ENCODE measurements at places on chromosomes 2 and 18.

DNA sequence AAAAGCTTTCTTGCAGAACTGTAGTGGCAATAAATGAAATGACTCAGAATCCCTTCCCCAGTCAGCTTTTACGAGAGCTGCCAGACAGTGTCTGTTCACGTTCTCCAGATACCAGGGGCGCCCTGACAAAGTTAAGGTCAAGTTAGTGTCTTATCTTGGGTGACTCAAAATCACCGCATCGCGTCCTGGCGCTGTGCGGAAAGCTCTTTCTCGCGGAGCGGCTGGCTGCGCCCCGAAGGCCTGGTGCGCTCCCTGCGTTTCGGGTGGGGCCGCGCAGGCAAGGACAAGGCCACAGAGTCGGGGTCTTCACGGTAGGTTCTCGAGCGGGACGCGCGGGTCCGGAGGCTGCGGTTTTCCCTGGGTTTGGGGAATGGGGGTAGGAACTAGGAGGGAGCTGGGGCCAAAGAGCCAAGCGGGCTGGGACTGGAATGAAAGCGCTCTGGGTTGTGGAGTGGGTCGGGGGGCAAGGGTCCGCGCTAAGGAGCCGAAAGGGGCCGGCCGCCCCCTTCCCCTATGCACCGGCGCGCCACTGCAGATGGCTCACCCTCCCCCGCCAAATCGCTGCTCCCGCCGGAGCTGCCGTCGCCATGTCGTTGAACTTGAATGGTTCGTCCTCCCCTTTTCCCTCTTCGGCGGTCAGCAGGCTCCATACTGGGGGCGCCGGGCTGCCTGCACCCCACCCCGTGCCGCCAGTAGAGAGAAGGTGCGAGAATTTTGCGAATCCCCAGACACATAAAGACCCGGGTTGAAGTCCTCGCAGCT lies 2.6 kb upstream of the HOXD11 start:
- no peak for DNase-seq

- no peak for DNase-seq
Observed at GRCh38 chr2:20027260-20027677, 14.8 kb upstream of the MATN3 start.

DNA sequence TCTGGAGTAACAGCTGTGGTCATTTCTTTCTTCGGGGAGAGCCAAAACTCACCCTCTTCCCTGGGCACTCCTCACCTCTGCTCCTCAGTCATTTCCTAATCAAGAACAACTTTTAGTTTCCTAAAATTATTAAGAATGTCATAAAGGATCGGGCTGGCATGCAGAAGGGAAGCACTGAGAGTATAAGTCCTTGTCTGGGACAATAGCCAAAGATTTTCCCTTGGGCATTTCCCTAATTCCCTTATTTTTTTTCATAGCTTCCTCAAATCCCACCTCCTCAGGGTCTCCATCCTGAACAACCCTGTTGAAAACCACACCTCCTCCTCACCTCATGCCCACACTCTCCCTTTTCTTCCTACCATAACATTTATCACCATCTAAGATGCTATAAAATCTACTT lies 115.0 kb downstream of the MREG start:
- no peak for DNase-seq

- DNase-seq = no peak
Observed at GRCh38 chr18:13809043-13809430, 14.9 kb upstream of the MC5R start.

DNA sequence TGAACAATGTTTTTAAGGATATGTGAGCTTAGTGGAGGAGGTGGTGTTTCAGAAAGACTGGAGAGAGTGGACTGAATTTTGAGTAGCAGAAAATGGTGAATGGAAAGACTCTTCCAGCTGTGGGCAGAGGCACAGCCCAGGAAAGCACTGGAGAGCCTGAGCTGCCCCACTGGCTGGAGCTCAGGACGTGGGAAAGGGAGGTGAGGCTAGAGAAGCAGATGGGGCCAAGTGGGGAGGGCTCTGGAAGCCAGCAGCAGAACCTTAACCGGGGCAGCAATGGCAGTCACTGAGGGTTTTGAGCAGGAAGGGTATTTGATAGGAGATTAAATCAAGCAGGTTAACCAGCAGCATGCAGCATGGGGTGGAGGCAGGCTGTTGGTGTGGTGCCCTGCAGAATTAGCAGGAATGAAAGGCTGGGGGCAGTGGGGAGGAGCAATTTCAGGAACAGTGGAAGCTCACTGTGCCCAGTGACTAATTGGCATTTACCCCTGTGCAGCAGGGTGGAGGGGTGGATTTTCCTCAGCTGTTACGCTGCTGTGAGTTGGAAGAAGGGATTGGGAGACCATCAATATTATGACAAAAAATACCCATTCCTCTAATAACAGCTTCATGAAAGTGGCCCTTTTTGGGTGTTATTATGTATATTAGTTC lies 136.2 kb downstream of the CERS6 start:
- DNase-seq = no peak

GRCh38 chr2:229343661-229344060 lies 72.6 kb upstream of the PID1 start:
- DNase-seq = no peak

- no peak for DNase-seq
Observed at GRCh38 chr18:44805643-44806042, 125.0 kb downstream of the SETBP1 start.

DNA sequence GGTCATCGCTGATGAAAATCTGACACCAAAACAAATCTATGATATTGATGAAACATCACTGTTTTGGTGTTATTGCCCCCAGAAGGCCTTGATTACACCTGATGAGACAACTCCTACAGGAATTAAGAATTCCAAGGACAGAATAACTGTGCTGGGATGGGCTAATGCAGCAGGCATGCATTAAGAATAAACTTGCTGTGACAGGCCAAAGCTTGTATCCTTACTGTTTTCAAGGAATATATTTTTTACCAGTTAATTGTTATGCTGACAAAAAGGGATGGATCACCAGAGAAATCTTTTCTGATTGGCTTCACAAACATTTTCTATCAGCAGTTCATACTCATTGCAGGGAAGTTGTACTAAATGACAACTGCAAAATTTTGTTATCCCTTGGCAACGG lies 278.2 kb downstream of the IKZF2 start:
- no peak for DNase-seq

DNA sequence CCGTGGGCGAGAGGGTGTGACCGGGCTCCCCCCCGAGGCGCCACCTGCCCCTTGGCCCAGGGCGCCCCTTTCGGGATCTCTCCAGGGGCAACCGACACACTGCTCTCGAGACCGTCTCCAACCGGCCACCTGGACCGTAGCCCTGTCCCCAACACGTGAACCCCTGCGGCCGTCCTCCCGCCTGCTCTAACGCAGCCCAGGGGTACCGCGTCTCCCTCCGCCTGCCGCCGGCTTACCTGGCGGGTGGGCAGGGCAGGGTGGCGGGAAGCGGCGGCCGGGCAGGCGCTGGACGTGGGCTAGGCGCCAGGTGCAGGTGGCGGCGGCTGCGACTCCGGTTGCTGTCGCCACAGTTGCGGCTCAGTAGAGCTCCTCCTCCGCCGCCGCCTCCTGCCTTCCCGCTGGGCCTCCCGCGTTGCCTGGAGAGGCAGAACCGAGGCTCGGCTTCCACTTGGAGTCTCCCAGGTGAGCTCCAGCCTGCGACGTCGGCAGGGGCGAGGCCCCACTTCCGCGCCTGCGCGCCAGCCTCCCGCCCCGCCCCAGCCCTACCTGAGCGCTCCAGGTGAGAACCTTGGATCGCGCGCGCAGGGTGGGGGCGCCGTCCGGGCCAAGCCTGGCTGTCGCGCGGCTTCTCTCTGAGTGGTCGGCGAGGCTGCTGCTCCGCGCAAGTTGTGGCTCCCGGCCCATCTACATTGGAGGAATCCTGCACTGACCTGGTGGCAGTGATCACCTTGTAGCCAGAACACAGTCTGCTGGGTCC lies at the start of gene GALNT3:
Gene GALNT3, minus strand, starts transcription at position 469 of the 757 bp plus-strand sequence. CDS start 23,547 bp downstream, outside the sequence.
- DNase-seq = peak; percentile 31

GRCh38 chr2:134008837-134009236 lies 245.0 kb upstream of the MGAT5 start:
- no peak for DNase-seq

DNA sequence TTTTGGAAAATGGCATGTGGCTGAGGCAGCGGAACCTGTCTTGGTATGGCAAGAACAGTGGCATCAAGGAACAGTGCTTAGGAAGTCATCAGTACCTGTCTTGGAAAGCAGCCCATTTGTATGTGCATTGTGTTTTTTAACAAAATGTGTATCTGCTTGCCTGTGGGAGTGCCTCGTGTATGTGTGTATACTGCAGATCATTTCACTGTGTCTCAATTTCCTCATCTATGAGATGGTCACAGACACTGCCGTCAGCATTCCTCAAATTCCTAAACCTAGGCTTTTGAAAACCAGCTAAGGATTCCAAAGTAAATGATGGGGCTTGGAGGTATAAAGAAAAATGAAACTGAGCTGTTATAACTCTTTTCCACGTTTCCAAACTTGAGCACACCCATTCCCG lies 441.3 kb downstream of the RND3 start:
- no peak for DNase-seq

DNA sequence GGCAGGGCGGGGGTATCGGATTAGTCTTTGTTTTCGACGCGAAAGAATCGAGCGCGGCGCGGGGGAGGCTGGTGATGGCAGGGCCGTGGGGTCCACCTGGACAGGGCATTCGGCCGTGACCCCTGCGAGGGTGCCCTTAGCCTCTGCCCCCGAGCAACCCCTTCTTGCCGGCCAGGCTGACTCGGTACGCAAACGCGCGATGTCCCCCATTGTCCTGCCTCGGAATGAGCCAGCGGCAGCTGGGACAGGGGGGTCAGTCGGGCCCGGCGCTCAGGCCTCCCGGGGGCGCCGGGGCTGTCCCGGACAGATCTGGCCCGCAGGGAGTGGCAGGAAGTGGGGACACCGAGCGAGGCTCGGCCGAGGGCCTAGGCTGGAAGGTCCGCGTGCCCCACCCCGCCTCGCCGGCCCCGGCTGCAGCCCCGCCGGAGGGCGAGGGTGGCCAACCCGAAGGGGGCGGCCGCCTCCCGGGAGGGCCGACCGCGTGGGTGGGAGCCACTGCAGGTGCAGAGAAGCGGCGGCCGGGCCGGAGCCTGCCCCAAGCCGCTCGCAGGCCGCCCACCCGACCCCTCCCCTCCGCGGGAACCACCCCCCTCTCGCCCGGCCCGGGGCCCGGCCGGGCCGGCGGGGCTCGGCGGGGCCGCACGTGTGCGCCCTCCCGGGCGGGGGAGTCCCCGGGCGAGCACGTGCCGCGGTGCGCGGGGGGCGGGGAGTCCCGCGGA lies at the start of gene TET3:
Gene TET3, plus strand, starts transcription at position 708 of the 719 bp plus-strand sequence. CDS start 1,494 bp downstream, outside the sequence.
- peak; percentile 73 for DNase-seq

GRCh38 chr2:78304678-78305077 lies 720.8 kb upstream of the REG3G start:
- DNase-seq = no peak

DNA sequence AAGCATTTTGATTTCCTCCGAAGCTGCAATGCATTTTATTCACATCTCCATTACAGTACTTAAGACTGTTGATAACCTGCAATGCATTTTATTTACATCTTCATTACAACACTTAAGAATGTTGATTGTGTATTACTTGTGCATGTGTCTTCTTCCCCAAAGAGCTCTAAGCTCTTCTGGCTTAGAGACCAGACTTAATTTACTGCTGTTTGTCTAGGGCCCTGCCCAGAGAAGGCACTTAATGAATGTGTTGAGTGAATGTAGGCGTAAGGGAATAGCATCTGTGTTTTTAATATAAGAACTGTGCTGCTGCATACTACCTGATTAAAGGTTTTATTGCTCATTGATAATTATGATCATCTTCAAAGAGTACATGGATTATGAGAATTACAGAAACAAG lies 295.6 kb downstream of the ZNF385B start:
- DNase-seq = no peak

GRCh38 chr2:182545420-182546167 lies 118.8 kb upstream of the PDE1A start:
- DNase-seq = no peak

DNA sequence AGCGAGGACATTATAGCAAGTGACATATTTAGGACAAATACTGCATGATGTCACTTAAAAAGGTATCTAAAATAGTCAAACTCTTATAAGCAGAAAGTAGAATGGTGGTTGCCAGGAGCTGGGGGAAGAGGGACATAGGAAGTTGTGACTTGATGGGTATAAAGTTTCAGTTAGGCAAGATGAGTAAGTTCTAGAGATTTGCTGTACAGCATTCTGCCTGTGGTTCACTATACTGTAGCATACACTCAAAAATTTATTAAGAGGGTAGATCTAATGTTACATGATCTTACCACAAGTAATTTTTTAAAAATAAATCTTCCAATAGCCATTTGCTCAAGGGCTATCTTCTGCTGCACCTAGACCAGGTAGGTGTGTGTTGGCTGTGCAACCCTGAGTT lies 78.1 kb upstream of the NPAS2 start:
- no peak for DNase-seq

DNA sequence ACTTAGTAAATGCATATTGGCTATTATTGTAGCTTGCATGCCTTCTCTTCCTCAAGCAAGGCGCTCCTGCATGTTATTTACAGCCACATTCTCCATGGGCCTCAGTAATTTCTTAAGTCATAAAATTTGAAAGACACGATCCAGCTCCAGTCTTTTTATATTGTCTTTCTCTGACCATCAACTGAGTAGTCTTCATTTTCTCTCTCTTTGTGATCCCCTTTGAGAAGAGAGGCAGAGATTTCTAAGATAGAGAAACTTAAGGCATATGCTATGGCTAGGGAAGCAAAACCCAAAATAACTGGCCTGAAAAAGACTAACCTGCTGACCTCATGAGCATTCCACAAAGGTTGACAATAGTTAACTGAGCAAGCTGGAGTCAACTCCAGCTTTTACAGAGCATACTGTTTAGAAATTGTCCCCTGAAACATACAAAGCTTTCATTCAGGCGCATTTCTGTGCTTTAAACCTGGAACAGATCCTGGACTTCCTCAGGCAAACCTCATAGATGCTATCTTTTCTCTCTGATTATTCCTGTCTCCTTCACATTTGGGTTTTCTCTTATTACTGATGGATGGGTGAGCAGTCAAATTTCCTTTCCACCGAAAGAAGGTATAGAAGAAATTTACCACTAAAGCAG lies 4.6 kb downstream of the DPP4 start:
- no peak for DNase-seq

- no peak for DNase-seq
Observed at GRCh38 chr2:166314022-166314759, 61.6 kb downstream of the SCN9A start.

DNA sequence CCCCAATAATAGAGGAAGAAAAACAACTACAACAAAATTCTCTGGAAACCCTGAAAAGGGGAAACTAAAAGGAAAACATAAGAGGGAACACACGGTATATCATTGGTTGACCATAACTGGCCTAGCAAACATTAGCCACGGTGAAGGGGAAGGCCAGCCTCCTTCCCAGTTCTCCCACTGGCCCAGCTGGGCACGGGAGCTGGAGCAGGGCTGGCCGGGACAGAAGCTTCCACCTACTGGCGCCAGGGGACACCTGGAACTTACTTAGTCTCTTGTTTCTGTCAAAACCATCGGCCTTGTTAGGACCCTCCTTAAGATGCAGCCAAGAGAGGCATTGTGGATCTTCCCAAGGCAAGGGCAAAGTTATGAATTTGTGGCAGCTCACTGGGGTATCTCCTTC lies 56.1 kb upstream of the DLGAP1 start:
- no peak for DNase-seq

GRCh38 chr2:30987566-30987965 lies 150.7 kb downstream of the GALNT14 start:
- no peak for DNase-seq
